Osteocyte (in vitro differentiated cells): ENCODE measurements at places on chromosomes 4 and X.

- no peak for DNase-seq
These were observed 8.3 kb downstream of the GAB3 start for GRCh38 chrX:154742613-154743012.

- no peak for DNase-seq
These were observed 15.6 kb downstream of the XAGE3 start for GRCh38 chrX:52852110-52852860.

GRCh38 chr4:173153445-173153844 lies 15.2 kb upstream of the GALNT7 start:
- no peak for DNase-seq

- no peak for DNase-seq
These were observed 182.6 kb downstream of the ATOH1 start for GRCh38 chr4:94011190-94011589.

DNA sequence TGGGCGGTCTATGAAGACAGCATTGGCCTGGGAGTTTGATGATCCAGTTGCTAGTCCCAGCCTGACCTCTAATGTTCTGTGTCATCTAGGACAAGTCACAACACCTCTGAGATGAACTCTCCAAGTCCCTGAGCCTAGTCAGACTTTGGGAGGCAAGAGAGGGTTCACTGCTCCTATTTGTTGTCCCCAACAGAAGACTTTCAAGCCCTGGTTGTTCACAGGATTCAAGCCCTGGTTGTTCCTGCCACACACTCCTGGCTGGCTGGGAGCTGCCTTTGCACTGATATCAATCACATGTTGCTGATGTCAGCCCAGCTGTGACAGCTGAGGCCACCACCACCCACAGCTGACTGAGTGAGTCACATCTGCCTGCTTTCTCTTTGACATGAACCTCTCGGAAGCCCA lies 253.2 kb upstream of the RASGEF1B start:
- DNase-seq = no peak

- no peak for DNase-seq
These were observed 35.2 kb downstream of the SMIM20 start for GRCh38 chr4:25949173-25949748.

- DNase-seq = no peak
These were observed 163.2 kb downstream of the SLC7A11 start for GRCh38 chr4:138078751-138079520.

GRCh38 chr4:14446904-14447303 lies 555.4 kb upstream of the CPEB2 start:
- DNase-seq = no peak

- DNase-seq = no peak
These were observed 167.8 kb downstream of the AFAP1 start for GRCh38 chr4:7771541-7772507.

DNA sequence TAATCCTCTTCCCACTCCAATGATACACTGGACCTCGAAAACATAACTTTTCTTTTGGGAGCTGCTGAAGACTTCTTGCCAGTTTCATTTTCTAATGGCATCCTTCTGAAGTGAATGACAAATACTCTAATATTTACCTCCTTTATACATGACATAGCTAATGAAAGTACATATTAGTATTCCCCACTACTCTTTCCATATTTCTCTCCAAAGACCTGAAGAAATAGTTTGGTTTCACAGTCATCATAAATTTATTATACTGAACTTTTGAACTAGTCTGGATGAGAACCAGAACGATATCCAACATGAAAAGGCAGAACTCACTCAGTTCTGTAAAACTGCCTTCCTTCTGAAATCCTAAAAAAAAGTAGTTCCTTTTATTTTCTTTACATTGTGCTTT lies 139.1 kb downstream of the GPC3 start:
- DNase-seq = no peak
